ENCODE measurements at places on chromosomes 16 and 17.
A peak's percentile ranks its signal among the peaks of the same experiment; 100 is the strongest.

DNA sequence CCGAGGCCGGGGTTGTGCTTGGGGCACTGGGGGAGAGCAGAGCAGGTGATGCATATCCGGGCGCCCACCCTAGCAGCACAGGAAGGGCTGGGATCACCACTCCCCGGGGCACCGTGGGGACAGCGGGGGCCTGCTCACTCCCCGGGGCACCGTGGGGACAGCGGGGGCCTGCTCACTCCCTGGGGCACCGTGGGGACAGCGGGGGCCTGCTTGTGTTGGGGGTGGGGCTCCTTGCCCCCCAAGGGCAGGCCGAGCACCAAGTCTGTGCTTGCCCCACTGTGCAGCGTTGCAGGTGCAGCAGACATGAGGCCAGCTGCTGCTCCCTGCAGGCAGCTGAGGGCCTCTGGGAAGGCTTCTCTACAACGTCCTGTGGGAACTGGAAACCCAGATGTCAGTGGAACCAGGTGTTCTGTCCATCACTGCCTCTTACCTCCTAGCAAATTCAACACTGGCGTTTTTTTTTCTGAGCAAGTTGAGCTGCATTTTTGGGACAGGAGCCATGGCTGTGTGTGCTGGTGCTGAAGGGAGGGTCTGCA lies 25.0 kb upstream of the ZNF750 start:
- no peak for DNase-seq

GRCh38 chr16:1820096-1820945 lies 6.3 kb downstream of the HAGH start:
- DNase-seq, result no peak

- DNase-seq, result no peak
Observed at GRCh38 chr17:38912221-38912813, 13.1 kb upstream of the LASP1NB start.

- no peak for DNase-seq
Observed at GRCh38 chr16:88130681-88131080, 179.4 kb downstream of the BANP start.

GRCh38 chr17:1939981-1940809 lies 84.9 kb downstream of the RTN4RL1 start:
- no peak for DNase-seq

- peak; percentile 60 for DNase-seq
Observed at GRCh38 chr17:64739316-64740058, 77.4 kb upstream of the SMURF2 start.
